ENCODE measurements at places on chromosomes 5 and 9. TPM values are rescaled to one million over a fixed set of nuclear protein-coding genes. Genes with fewer than 3 reads are reported as not detected.

TMC1 gene
- 1.0 TPM for total RNA-seq

MXD3 gene
- total RNA-seq = 0.53 TPM

OLFML2A gene
- 6.3 TPM for total RNA-seq

HK3 gene
- under 0.01 TPM for total RNA-seq

CDH9 gene
- not detected for total RNA-seq

SV2C gene
- total RNA-seq = not detected

LCNL1 gene
- total RNA-seq = not detected

AJM1 gene
- 1.1 TPM for total RNA-seq

PTGDS gene
- 0.26 TPM for total RNA-seq

BAAT gene
- total RNA-seq = 0.26 TPM

OMD gene
- not detected for total RNA-seq

All from bronchial epithelial cell (primary cell).